ENCODE measurements at places on chromosomes 5 and 9.

- DNase-seq = no peak
Observed at GRCh38 chr9:119986713-119987112, 593.3 kb downstream of the CDK5RAP2 start.

- DNase-seq = no peak
Observed at GRCh38 chr5:145587710-145588109, 247.4 kb downstream of the PRELID2 start.

DNA sequence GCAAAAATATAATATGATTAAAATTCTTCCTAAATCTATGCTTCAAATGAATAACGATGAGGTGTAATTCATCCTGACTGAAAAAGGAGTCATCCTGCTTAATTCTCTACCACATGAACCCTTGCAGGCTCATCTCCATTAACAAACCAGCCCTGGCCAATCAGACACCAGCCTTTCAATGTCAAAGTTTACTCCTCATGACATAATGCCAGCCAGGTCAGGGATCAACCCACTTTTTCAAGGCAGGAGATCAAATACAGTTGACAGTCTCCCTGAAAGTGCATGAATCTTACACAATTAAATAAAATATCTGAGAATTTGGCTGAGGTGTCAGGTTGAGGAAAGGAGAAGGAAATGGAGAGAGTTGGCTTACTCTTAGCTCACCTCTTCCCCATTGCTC is 7.0 kb downstream of the GRIN3A start:
- no peak for DNase-seq

- no peak for DNase-seq
Observed at GRCh38 chr9:16179566-16179965, 626.7 kb downstream of the CCDC171 start.

- no peak for DNase-seq
Observed at GRCh38 chr9:126157826-126158587, 168.6 kb upstream of the MVB12B start.

DNA sequence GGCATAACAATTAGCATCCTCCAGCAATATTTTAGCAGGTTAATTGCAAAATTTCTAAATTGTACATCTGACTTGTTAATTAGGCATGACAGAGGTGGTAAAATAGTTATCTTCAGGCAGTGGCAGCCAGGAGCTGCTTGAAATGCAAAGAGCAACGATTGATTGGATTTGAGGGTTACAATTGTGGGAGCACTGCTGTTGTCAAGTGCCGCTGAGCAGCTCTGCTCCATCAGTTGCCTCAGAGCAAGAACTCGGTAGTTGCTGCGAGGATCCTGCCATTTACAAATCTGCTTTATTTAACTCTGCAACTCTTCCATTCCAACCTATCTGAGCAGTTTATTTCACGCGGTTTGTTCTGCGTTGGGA is 12.6 kb downstream of the PBX3 start:
- DNase-seq = no peak

GRCh38 chr5:123371575-123372179 is 51.5 kb downstream of the CEP120 start:
- peak; percentile 3 for DNase-seq

All from stimulated activated CD4-positive, alpha-beta T cell treated with anti-CD3 and anti-CD28 coated beads, Interleukin-1b, Interleukin-23, amount 100 ng/mL, for 4 hours (primary cell).